Tibial nerve (tissue), 4 donors: ENCODE measurements at places on chromosomes 13 and 19. TPM values are rescaled to one million over a fixed set of nuclear protein-coding genes. Genes with fewer than 3 reads are reported as not detected.

- no peak within 1 kb of the TSS for H3K27ac ChIP-seq
- no peaks in the 10 kb centered on the region for H3K36me3 ChIP-seq
- H3K4me3 ChIP-seq, result peak within 1 kb of the TSS; percentile 21
- no peak for DNase-seq
- no peaks in the 10 kb centered on the region for H3K27me3 ChIP-seq
Observed at GRCh38 chr19:38224014-38224862, at the start of gene DPF1. Gene DPF1 (minus strand): TSS chr19:38224222. CDS start chr19:38224142, 80 bp downstream.

Gene SHISA7
- 1.1 TPM for total RNA-seq

- no peaks in the 10 kb centered on the region for H3K4me1 ChIP-seq
- no peak overlapping the region for H3K4me3 ChIP-seq
- no peaks in the 10 kb centered on the region for H3K27me3 ChIP-seq
- no peak overlapping the region for H3K27ac ChIP-seq
- no peaks in the 10 kb centered on the region for H3K36me3 ChIP-seq
Observed at GRCh38 chr19:35397064-35397463, 26.2 kb downstream of the GPR42 start.

GRCh38 chr13:96299235-96299634 is 209.3 kb downstream of the HS6ST3 start:
- H3K36me3 ChIP-seq, result no peaks in the 10 kb centered on the region
- no peak overlapping the region for H3K4me3 ChIP-seq

Gene CYP2S1
- 1.4 TPM for total RNA-seq

Gene GZMM
- not detected for total RNA-seq

- peak; percentile 71 for DNase-seq
- H3K27me3 ChIP-seq, result no peaks in the 10 kb centered on the region
- H3K27ac ChIP-seq, result no peak overlapping the region
- H3K4me3 ChIP-seq, result no peak overlapping the region
- H3K36me3 ChIP-seq, result peaks cover 49% of the 10 kb centered on the region
Observed at GRCh38 chr19:18848878-18849661, 17.3 kb downstream of the UPF1 start.

- H3K27ac ChIP-seq, result peak overlapping the region; percentile 71
- H3K36me3 ChIP-seq, result no peaks in the 10 kb centered on the region
Observed at GRCh38 chr13:110340812-110341444, 33.8 kb downstream of the COL4A2 start.

Gene ADM5
- not detected for total RNA-seq

GRCh38 chr19:50319156-50319555 is 10.0 kb downstream of the KCNC3 start:
- peaks cover 6% of the 10 kb centered on the region for H3K4me1 ChIP-seq
- H3K27me3 ChIP-seq, result no peaks in the 10 kb centered on the region
- H3K4me3 ChIP-seq, result no peak overlapping the region
- H3K27ac ChIP-seq, result no peak overlapping the region
- no peaks in the 10 kb centered on the region for H3K36me3 ChIP-seq

Gene C19orf67
- not detected for total RNA-seq

GRCh38 chr13:24313439-24313838 is 4.1 kb downstream of the C1QTNF9 start:
- H3K4me3 ChIP-seq, result no peak overlapping the region
- H3K27ac ChIP-seq, result no peak overlapping the region
- no peaks in the 10 kb centered on the region for H3K27me3 ChIP-seq
- no peak for DNase-seq

- no peak overlapping the region for H3K27ac ChIP-seq
- H3K4me1 ChIP-seq, result no peaks in the 10 kb centered on the region
- no peak overlapping the region for H3K4me3 ChIP-seq
- DNase-seq, result no peak
- no peaks in the 10 kb centered on the region for H3K36me3 ChIP-seq
Observed at GRCh38 chr13:111948281-111948680, 118.7 kb upstream of the SOX1 start.

GRCh38 chr19:31347828-31348392 is 1.3 kb downstream of the TSHZ3 start:
- H3K4me1 ChIP-seq, result no peaks in the 10 kb centered on the region
- peaks cover 14% of the 10 kb centered on the region for H3K27me3 ChIP-seq
- H3K36me3 ChIP-seq, result no peaks in the 10 kb centered on the region
- peak overlapping the region; percentile 93 for H3K27ac ChIP-seq

- no peak for DNase-seq
- H3K4me1 ChIP-seq, result peaks cover 8% of the 10 kb centered on the region
- H3K27me3 ChIP-seq, result no peaks in the 10 kb centered on the region
- H3K4me3 ChIP-seq, result no peak overlapping the region
- no peak overlapping the region for H3K27ac ChIP-seq
- peaks cover 1% of the 10 kb centered on the region for H3K36me3 ChIP-seq
Observed at GRCh38 chr19:15128162-15128770, 21.1 kb downstream of the SYDE1 start.

- no peak overlapping the region for H3K4me3 ChIP-seq
- H3K4me1 ChIP-seq, result no peaks in the 10 kb centered on the region
- no peaks in the 10 kb centered on the region for H3K36me3 ChIP-seq
- DNase-seq, result no peak
- H3K27me3 ChIP-seq, result no peaks in the 10 kb centered on the region
- no peak overlapping the region for H3K27ac ChIP-seq
Observed at GRCh38 chr13:113965383-113965874, 8.4 kb downstream of the C13orf46 start.

DNA sequence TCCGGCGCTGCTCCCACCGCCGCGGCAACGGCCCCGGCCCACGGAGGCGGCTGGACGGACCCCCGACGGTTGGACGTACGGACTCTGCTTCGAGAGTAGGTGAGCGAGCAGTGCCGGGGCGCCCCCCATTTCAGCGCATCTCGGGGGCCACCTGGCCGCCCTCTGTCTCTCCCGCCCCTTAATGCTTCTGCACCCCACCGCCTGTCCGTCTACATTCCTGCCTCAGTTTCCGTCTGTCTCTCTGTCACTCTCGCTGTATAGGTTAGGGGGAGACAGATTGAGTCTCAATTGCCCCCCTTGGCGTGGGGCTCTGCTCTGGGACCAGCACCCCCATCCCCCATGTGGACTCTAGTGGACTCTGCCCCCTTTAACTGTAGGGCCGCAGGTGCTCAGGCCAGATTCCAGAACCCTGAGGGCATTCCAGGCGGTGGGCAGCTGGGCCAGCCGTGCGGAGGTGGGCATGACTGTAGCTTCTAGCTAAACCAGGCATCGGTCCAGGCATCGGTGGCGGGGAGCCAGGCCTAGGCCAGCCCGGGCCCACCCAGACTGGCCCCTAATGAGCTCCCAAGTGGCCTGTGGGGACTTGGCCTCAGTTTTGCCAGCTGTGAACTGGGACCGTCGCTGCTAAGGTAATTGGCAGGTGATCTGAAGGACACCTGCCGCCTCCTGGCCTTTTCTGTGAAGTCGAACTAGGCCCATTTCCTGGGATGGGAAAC is 373 bp downstream of the TNFAIP8L1 start:
- H3K4me1 ChIP-seq, result peaks cover 34% of the 10 kb centered on the region
- H3K27ac ChIP-seq, result peak overlapping the region; percentile 35
- no peak for DNase-seq
- no peaks in the 10 kb centered on the region for H3K27me3 ChIP-seq
- H3K36me3 ChIP-seq, result no peaks in the 10 kb centered on the region

DNA sequence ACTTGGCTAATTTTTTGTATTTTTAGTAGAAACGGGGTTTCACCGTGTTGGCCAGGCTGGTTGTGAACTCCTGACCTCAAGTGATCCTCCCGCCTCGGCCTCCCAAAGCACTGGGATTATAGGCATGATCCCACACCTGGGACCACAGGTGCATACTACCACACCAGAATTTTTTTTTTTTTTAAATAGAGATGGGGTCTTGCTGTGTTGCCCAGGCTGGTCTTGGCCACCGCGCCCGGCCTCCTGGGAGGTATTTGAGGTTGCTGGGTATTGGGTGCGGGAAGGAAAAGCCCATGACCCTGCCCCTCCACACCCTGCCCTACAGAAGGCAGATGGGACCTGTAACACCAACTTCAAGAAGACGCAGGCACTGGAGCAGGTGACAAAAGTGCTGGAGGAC is 13.6 kb downstream of the ACTMAP start:
- no peak overlapping the region for H3K4me3 ChIP-seq
- no peak overlapping the region for H3K27ac ChIP-seq
- peaks cover 4% of the 10 kb centered on the region for H3K36me3 ChIP-seq

GRCh38 chr19:38736036-38736412 is 8.2 kb downstream of the CAPN12 start:
- DNase-seq, result no peak
- H3K4me3 ChIP-seq, result peak overlapping the region; percentile 20
- H3K4me1 ChIP-seq, result peaks cover 28% of the 10 kb centered on the region
- no peaks in the 10 kb centered on the region for H3K27me3 ChIP-seq
- H3K27ac ChIP-seq, result peak overlapping the region; percentile 67

DNA sequence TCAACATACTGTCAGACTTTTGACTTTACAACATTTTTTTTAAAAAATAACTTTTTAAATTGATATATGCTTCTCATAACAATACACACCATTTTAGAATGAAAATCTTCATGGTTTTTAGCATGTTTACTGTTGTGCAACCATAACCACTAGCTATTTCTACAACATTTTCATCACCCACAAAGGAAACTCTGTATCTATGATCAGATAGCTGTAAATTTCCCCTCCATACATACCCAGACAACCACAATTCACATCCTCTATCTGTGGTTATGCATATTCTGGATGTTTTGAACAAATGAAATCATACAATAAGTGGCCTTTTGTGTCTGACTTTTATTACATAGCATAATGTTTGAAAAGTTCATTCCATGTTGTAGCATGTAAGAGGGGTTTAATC is 1666.0 kb downstream of the EFNB2 start:
- no peaks in the 10 kb centered on the region for H3K27me3 ChIP-seq
- H3K27ac ChIP-seq, result no peak overlapping the region
- DNase-seq, result no peak
- H3K4me3 ChIP-seq, result no peak overlapping the region
- no peaks in the 10 kb centered on the region for H3K36me3 ChIP-seq
- no peaks in the 10 kb centered on the region for H3K4me1 ChIP-seq

- no peak for DNase-seq
- no peak overlapping the region for H3K4me3 ChIP-seq
- no peaks in the 10 kb centered on the region for H3K36me3 ChIP-seq
Observed at GRCh38 chr19:34348899-34349487, 16.0 kb upstream of the GPI start.

DNA sequence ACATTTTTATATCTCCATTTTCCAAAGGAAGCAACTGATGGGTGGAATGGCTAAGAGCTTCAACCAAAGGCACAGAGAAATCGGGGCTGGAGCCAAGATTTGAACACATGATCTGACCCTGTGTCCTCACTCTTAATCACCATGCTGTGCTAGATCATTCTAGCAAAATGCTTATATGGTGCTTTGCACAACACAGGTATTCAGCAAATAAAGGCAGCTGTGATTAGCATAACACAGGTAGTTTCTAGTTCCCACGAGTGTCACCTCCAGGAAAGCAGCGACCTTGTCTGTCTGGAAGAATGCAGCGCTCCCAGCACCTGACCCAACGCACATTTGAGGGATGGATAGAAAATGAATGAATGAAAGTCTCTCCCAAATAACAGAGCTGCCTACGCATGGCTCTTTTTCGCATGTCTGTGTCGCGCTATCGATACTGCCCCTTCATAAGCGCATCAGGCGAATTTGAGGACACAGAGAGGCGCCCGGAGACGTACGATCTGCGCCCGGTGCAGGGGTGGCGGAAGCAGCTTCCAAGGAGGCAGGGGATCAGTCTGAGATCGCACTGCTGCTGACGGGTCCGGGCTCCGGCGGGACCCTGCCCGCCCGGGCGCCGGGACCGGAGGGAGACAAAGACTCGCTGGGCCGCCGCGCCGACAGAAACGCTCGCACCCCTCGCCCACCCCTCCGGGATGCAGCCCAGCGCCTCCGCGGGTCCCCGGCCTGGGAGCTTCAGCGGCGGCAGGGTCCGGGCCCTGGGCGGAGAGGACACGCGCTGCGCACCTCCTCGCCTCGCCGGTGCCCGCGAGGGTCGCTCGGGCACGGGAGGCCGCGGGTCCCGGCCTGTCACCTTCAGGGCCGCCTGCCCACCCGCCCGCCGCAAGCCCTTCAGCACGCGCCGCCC is 609 bp downstream of the EPS15L1 start:
- H3K36me3 ChIP-seq, result no peaks in the 10 kb centered on the region
- peak overlapping the region; percentile 98 for H3K4me3 ChIP-seq
- no peaks in the 10 kb centered on the region for H3K27me3 ChIP-seq
- peaks cover 19% of the 10 kb centered on the region for H3K4me1 ChIP-seq
- DNase-seq, result no peak

DNA sequence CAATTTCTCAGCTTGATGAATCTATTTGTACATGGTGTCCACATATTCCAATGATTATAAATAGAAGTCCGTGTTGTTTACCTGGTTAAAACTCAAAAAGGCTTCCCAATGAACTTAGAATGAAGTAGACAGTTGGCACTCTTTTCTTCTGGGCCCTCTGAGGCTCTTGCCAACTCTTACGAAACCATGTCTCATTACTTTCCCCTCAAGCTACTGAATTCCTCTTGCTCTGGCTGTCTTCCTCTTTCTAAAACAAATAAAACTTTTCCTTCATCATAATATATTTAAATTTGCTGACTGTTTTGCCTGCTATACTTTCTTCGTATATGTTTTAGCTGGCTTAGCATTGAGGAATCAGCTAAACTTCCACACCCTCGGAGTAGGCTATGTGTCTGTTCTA is 139.7 kb downstream of the SLITRK6 start:
- H3K27ac ChIP-seq, result no peak overlapping the region
- no peak overlapping the region for H3K4me3 ChIP-seq
- no peak for DNase-seq
- H3K4me1 ChIP-seq, result no peaks in the 10 kb centered on the region
- H3K27me3 ChIP-seq, result no peaks in the 10 kb centered on the region

Gene PSG5
- total RNA-seq, result not detected

GRCh38 chr13:35850569-35850968 is 280.6 kb downstream of the DCLK1 start:
- no peaks in the 10 kb centered on the region for H3K27me3 ChIP-seq
- no peaks in the 10 kb centered on the region for H3K36me3 ChIP-seq
- no peak overlapping the region for H3K4me3 ChIP-seq
- H3K27ac ChIP-seq, result no peak overlapping the region
- H3K4me1 ChIP-seq, result no peaks in the 10 kb centered on the region
- no peak for DNase-seq

Gene TPT1
- total RNA-seq, result 3,130 TPM

GRCh38 chr19:1000095-1000494 is at the start of gene GRIN3B:
Gene GRIN3B (plus strand): TSS chr19:1000419. CDS start chr19:1000438, 19 bp downstream.
- no peak for DNase-seq
- H3K27ac ChIP-seq, result no peak within 1 kb of the TSS
- peaks cover 79% of the 10 kb centered on the region for H3K27me3 ChIP-seq
- peaks cover 11% of the 10 kb centered on the region for H3K4me1 ChIP-seq
- no peak within 1 kb of the TSS for H3K4me3 ChIP-seq
